Sciatic nerve (tissue), 2 donors: ENCODE measurements at places on chromosomes 6 and 20. TPM values are rescaled to one million over a fixed set of nuclear protein-coding genes. Genes with fewer than 3 reads are reported as not detected.
A peak's percentile ranks its signal among the peaks of the same experiment; 100 is the strongest.

DNA sequence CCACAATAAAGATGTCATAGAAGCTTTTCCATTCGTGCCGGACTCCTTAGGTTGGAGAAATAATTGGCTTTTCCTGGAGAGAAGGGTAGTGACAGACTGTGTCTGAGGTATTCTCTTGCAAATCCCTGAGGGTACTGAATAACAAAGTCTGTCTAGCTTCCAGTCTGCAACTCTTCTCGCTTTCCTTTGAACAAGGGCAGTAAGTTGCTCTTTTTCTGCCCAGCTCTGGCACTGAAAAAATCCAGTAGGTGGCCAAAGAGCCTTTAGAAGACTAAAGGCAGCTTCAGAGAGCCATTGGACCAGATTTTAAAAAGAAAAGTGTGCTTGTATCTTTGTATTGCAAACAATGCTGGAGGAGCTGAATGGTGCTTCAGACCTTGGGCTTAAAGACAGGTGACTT is 20.7 kb upstream of the RREB1 start:
- DNase-seq: no peak

DNA sequence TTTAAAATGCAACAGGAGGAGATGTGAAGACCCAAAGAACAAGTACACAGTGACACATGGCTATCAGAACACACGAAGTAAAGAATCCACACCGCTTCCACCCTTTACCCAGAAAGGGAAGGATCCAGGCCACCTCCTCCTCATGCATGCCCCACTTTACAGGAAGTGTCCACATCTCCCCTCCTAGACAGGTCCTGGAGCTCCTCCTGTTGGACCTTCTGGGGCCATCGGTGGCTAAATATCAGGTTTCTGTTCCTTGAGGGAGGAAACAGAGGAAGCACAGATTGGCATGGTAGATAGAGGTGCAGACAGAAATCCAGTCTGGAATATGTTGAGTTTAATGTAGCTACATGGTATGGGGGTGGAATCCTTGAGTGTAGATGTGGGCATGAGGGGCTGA is 10.9 kb downstream of the NINL start:
- no peak for DNase-seq

Gene C20orf204
- 2.1 TPM for total RNA-seq

DNA sequence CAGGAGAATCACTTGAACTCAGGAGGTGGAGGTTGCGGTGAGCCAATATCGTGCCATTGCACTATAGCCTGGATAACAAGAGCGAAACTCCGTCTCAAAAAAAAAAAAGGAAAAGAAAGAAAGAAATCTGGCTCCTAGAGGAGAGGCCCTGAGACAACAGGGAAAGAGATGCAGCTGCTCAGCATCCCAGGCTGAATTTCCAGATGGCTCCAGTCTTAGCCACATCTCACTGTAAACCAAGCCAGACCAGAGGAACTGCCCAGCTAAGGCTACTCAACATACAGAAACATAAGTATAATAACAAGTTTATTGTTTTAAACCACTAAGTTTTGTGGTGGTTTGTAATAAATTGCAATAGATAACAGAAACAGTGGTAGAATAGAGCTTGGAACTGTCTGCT is 38.5 kb upstream of the TASP1 start:
- DNase-seq: no peak

GRCh38 chr6:105318660-105319059 is 84.2 kb downstream of the PREP start:
- no peak for DNase-seq

GRCh38 chr6:39402239-39402751 is 79.8 kb upstream of the KCNK16 start:
- DNase-seq: no peak

Gene COL19A1
- total RNA-seq: 0.98 TPM

DNA sequence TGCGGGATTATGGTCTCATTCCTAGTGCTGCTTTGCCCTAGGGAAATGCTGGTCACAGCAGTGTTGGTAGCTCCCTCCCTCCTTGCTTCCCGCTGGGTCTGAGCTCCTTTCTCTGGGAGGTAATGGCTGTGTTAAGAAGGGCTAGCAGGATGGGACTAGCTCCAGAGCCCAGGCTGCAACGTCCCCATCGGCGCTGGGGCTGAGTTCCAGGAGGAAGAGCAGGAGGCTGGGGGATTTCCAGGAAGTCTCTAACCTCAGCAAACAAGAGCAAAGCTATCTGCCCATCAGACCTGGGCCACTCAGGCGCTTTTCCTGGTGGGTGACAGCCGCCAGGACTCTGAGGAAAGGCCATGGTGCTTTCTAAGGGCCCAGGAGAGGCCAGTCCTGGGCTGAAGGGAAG is 174.2 kb downstream of the DLL1 start:
- peak; percentile 21 for DNase-seq

GRCh38 chr6:192313-192664 is 100.0 kb upstream of the DUSP22 start:
- peak; percentile 14 for DNase-seq

GRCh38 chr20:6169251-6169650 is 46.4 kb upstream of the FERMT1 start:
- no peak for DNase-seq

DNA sequence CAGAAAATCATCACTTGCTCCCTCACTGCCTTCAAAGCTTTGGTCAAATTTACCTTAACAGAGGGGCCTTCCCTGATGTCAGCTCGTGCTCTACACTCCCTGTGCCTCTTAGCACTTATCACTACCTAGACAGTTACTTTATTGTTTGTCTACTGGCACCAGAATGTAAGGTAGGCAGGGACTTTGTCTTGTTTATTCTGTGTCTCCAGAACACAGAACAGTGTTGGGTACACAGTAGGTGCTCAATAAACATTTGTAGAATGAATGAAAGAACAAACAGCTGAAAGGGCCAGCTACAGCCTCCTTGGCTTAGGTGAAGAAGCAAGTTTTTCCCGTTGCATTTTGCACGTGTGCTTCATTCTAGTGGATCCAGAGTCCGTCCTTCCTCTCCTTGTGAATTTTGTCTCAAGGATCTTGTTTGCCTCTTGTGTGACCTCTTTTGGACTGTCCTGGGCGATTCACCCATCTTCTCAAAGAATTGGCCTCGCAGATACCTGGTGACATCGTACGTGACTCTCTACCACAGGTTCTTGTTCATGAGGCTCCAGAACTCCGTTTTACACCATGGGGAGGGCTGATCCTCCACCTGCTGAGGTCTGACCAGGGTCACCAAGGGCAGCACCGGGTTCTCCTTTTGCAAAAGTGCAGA is 84.2 kb upstream of the ARMC2 start:
- no peak for DNase-seq

DNA sequence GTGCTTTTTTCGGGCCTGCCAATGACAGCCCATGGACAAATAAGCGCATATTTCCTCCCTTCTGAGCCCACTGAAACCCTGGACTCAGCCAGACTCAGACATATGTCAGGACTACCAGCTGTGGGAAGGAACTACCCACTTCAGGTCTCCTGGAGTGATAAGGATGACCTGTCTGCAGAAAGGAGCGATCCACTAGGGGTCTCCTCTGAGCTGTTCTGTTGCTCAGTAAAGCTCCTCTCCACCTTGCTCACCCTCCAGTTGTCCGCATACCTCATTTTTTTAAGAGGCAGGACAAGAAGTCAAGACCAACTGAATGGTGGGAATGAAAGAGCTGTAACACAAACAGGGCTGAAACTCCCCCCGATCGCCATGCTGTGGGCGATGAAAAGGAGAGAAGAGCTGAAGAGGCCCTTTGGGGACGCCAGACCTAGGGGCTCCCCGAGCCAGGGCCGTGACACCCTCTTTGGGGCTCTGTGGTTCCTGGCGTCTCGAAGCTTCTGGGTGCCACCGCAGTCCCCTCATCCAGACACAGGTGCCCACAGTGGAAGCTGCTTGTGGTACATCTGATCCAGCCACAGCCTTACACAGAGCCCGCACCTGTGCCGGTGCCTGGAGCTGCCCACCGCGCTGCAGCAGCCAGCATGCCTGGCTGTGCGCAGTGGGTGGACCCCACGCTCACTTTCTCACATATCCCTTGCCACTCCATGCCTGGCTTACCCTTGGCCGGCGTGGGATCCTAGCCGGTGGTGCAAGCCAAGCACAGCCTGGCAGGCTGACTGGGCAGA is 68.8 kb downstream of the EYS start:
- DNase-seq: no peak

GRCh38 chr6:118844915-118845314 is 49.0 kb upstream of the ASF1A start:
- DNase-seq: no peak

DNA sequence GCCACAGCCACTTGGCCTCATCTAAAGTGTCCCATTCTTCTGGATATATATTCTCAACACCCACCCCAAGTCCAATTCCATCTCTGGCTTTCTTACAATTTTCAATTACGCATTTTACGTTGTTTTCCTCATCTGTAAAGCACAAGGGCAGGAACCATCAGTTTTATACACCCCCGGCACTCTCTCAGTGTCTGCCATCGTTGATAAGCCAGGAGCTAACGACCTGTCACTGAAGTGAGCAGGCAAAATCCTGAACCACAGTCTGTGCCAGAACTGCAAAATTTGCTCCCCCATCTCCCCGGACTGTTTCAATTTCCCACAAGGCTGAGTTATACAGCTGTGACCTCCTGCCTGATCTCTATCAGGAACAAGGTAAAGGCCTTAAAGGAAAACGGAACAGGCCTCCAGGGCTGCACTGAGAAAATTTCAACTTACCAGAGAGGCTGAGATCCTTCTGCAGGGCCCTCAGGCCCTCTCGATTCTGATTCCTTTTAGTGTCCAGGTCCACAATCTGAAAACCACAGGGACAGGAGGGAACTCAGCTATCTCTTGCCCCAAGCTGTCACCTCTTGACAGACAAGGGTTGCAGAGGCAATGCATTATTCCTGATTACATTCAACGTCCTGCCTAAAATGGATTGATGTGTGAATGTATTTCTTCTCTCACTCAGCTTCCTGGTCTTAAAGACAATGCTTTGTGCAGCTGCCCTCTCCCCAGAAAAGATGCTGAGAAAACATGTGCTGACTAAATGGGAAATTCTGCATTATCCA is 1.8 kb downstream of the PDRG1 start:
- no peak for DNase-seq

DNA sequence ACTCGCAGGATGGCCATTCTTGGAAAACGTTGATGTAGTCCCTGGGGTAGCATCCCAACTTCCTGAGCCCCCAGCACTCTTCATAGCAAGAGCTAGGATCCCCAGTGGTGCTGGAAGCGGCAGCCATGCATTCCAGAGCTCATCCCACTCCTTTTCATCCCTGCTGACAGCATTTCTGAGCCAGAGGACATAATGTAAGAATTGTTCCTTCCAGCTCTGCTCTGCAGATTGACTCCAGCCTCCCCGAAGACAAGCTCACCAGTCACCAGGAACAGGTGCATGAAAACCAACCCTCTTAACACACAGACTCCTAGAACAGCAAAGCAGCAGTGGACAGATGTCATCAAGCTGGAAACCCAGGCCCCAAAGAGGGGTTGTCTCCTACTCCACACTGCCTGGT is 3.8 kb downstream of the SLC13A3 start:
- DNase-seq: no peak

DNA sequence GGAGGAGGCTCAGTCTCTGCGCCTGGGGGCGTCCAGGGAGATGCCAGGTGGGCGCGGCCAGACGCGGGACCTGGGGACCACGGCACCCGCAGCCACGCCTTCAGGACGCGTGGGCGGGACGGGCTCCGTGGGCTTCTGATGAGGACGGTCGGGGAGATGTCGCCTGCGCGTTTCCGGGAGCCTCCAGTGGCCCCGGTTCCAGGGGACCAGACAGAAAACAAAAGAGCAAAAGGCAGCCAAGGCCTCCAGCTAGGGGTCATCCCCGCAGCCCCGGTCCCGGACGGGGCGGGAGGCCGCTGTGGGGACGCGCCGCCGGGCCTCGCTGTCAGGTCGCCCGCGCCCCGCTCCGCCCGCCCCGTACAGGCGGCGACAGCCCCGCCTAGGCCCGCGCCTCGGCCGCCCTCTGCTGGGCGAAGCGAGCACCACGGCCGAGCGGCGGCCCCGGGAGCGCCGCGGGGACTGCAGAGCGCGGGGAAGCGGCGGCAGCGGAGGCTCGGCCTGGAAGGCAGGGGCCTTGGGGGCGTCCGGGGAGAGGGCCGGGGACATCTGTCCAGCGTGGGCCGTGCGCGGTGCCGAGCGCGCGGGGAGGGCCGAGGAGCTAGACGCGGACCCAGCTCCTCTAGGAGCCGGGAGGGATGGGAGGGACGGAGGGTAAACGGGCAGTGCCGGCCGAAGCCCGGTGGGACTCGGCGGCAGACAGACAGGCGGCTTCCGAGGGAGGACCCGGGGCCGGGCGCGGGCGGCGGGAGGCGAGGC is 48.7 kb downstream of the TMEM242 start:
- peak; percentile 79 for DNase-seq

DNA sequence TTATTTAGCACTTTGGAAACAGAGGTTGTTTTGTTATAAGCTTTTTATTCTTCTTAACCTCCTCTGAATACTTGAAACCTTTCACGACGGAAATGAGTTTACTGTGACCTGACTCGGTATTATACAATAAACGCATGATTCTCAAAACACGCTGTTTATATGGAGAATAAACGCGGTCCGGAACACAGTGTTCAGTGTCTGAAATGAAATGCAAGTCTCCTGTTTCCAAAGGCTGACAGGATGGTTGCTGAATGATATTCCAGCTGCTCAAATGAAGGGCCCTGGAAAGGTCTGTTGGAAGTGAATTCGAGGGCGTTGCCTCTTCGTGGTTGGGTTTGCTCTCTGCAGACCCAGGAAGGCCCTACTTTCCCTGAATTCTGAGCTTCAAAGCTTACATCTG is 83.4 kb downstream of the RSPH3 start:
- DNase-seq: no peak

DNA sequence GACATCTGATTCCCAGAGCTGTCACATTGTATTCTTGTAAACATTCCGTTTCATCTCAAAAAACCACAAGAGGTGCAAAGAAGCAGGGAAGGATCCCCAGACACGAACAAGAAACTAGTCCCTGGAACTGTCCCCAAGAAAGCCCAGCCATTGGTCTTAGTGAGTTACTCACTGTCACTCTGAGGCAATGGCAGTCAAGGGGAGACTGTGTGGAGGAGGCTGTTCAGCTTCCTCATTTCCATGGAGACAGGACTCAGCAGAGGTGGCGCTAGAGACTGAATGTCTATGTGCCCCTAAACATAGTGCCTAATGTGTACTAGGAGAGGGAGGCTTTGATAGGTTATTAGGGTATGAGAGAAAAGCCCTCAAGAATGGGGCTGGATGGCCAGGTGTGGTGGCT is 11.1 kb downstream of the ULBP1 start:
- DNase-seq: no peak

Gene CCN5
- total RNA-seq: 147 TPM
